C1 segment of cervical spinal cord (tissue), 14 donors: ENCODE measurements at places on chromosomes 7 and 10.

DNA sequence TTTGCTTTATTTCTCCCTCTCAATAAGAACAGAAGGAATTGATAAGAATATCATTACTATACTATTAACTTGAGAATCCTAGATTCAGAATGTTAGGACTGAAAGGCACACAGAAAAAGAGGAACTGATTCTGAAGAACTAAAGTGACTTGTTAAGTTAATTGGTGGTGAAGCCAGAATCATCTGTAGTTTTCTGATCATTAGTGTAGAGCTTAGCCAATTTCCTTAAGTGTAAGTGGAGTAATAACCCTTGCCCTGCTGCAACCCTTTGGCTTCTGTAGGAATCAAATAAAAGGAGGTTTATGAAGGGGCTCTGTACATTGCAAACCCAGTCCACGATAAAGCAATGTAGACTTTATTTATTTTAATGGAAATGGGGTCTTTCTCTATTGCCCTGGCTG, 1186.0 kb downstream of the SORCS3 start:
- no peak for DNase-seq

DNA sequence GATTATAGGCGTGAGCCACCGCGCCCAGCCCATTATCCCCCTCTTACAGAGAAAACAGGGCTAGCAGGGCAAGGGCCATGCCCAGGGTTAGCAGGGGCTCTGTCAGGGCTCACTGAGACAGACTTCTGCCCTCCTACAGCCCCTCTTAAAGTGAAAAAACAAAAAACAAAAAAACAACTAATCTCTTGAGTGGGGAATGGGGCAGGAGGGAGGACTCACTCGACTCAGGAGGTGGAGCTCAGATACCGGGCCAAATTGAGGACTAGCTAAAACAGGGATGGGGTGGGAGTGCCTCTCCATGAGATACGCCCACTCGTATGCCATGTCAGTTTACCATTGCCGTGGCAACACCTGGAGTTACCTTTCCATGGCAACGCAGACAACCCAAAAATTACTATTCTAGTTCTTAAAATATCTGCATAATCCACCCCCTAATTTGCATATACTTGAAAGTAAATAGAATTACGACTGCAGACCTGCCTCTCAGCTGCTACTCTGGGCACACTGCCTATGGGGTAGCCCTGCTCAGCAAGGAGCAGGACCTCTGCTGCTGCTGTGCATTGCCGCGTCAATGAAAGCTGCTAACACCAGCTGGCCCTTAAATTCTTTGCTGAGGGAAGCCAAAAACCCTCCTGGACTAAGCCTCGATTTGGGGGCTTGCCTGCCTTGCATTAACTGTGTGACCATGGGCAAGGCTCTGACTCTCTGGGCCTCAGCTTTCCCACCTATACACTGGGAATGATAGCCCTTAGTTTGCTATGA, 13.4 kb downstream of the SSC4D start:
- DNase-seq = no peak

DNA sequence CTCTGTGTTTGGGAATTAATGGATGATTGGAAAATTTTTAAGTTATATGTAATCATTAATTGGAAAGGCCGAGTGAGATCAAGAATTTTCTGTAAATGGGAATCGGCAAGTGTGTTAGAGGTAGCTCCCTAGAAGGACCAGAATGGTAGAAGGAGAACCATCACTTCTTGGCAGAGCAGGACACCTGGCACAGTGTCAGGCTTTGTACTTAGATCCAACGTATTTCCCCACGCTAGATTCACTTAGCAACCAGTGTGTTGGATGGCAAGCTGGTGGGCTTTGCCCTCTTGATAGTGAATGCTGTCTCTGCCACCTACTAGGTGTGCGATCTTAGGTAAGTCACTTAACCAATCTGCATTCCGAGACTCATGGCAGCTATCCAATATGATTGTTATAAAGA, 107.8 kb upstream of the ZNF438 start:
- DNase-seq = no peak

DNA sequence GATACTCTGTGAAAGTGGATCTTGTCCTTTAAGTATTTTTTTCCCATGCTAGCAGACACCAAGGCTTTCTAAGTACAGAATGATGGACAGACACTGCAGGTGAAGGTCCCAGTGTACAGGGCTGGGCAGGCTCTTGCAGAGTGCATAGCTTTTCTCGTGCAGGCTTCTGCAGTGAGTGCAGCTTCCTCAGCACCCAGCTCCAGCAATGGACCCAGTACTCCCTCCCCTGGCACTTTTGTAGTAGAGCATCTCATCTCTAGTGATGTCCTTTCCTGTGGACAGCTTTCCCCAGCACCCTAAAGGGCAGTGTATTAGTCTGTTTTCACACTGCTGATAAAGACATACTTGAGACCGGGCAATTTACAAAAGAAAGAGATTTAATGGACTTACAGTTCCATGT, 104.3 kb downstream of the CUL2 start:
- DNase-seq = no peak

GRCh38 chr10:132193907-132194552, 7.3 kb downstream of the DPYSL4 start:
- no peak for DNase-seq

- DNase-seq = no peak
Measured at GRCh38 chr10:87878664-87879459, 15.4 kb downstream of the PTEN start.

DNA sequence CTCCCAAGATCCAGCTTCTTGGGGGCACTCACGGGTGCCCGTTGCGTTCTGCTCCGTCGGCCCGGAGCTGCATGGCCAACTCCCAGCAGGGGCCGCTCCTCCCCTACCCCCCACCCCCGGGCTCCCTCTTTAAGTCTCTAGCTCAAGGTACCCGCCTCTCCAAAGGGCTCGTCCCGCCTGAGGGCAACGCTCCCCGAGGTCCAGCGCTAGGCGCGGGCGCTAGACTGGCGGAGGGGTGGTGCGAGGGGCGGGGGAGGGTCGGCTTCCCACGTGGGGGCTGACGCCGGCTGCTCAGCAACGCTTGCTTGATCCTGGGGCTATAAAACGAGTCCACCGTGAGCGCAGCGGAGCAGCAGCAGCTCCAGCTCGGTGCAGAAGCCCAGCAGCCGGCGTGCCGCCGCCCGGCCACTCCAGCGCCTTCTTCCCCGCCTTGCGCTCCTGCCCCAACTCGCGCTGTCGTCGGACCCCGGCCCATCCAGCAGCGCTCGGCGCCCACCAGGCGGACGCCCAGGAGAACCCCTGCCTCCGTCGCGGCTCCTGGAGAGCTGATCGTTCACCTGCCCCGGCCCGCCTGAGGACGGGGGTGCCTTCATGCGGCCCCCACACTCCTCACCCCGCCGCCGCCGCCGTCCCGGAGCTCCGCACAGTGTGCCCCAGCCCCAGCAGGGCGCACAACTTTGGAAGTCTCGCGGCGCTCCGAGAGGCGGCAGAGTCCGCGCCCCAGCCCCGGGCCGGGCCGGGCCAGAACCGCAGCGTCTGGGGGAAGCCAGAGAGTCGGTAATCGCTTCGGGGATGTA, at the start of gene ADRA2A:
Gene ADRA2A, plus strand, starts transcription at position 348 of the 797 bp plus-strand sequence. CDS start 968 bp downstream, outside the sequence.
- peak; percentile 13 for DNase-seq

- no peak for DNase-seq
Measured at GRCh38 chr10:86969421-86970041, 1.2 kb downstream of the ADIRF start.

DNA sequence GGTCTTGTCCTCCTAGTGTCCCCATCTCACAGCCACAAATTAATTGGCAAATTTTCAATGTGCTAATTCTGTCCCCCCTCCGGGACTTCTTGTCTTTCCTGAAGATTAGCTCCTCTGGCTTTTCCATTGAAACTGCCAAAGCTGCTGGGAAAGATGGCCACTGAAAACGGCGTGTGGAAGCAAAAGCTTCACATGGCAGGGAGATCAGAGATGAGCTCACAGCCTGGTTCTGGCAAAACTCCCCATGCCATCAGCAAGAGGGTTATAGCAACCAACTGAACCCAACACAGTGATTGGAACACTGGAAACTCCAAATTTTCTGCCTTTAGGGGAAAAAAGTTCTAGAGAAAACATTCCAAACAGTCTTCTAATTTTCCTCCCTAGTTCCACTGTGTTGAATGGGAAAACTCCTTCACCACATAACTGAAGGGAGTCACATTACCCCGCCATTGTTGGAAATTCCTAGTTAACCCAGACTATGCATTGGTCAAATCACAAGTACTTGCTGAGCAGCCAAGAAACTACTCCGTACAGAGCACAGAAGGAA, 37.0 kb downstream of the NRAP start:
- no peak for DNase-seq

GRCh38 chr10:101467286-101467770, 113.4 kb downstream of the BTRC start:
- no peak for DNase-seq

DNA sequence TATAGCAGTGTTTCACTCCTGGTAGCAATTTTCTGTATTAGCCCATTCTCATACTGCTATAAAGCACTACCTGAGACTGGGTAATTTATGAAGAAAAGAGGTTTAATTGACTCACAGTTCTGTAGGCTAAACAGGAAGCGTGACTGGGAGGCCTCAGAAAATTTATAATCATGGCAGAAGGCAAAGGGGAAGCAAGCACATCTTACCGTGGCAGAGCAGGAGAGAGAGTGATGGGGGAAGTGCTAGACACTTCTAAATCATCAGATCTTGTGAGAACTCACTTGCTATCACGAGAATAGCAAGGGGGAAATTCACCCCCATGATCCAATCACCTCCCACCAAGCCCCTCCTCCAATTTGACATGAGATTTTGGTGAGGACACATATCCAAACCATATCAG, 131.6 kb upstream of the EFCAB10 start:
- no peak for DNase-seq

- DNase-seq = no peak
Measured at GRCh38 chr7:92498557-92498956, 20.8 kb upstream of the ERVW-1 start.
